ENCODE measurements at places on chromosomes 2 and 18.

DNA sequence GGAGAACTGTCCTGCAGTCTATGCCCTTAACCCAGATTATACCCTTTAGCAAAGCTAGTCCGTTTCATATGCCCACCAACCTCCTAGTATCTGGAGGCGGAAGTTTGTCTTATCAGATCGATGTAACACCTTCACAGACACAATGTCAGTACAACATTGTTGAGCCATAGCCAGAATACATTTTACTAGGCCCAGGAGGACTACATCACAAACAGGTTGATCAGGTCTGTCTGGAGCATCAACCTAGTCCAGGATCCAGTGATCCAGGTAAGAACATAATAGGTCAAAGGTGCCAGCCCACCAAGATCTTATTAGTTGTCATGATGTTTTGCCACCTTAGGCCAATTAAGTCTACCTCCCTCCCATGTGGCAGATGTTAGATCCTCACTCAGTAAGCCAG, 2.0 kb upstream of the TPRKB start:
- no peak for DNase-seq

- no peak for DNase-seq
These were observed 19.3 kb upstream of the CPS1 start for GRCh38 chr2:210536973-210537650.

GRCh38 chr18:79007440-79007839, 27.8 kb downstream of the SALL3 start:
- DNase-seq: no peak

GRCh38 chr2:99404797-99405669, 67.8 kb downstream of the EIF5B start:
- DNase-seq: no peak

DNA sequence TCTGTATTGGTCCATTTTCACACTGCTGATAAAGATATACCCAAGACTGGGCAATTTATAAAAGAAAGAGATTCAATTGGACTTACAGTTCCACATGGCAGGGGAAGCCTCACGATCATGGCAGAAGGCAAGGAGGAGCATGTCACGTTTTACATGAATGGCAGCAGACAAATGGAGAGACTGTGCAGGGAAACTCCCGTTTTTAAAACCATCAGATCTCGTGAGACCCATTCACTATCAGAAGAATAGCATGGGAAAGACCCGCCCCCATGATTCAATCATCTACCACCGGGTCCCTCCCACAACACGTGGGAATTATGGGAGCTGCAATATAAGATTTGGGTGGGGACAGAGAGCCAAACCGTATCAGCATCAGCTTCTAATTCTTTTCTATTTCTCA, 217.0 kb downstream of the ANAPC1 start:
- no peak for DNase-seq

- DNase-seq: no peak
These were observed 118.7 kb upstream of the NRP2 start for GRCh38 chr2:205563646-205564045.

- DNase-seq: no peak
These were observed 52.3 kb upstream of the ITGB6 start for GRCh38 chr2:160252278-160252887.

- no peak for DNase-seq
These were observed 211.8 kb downstream of the NEDD4L start for GRCh38 chr18:58255701-58256311.

- no peak for DNase-seq
These were observed 17.3 kb downstream of the BCL2 start for GRCh38 chr18:63302220-63302619.

GRCh38 chr2:61356261-61356957, 114.5 kb downstream of the USP34 start:
- DNase-seq: no peak

DNA sequence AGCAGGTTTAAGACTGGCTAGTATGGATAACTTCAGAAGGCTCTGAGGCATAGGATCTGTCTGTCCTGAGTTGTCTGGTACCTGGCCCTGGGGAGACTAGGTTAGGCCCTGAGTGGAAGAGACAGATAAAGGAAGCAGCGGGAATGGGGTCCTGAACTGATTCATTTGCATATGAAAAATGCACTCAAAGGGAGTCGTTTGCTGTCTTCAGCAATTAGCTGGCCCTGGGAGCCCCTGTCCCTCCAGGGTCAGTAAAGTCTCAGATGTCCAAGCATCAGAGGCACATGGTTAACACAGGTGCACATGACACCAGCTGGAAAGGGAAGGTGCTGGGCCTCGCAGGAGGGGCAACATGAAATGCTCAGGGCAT, 172.4 kb downstream of the ACOXL start:
- no peak for DNase-seq

DNA sequence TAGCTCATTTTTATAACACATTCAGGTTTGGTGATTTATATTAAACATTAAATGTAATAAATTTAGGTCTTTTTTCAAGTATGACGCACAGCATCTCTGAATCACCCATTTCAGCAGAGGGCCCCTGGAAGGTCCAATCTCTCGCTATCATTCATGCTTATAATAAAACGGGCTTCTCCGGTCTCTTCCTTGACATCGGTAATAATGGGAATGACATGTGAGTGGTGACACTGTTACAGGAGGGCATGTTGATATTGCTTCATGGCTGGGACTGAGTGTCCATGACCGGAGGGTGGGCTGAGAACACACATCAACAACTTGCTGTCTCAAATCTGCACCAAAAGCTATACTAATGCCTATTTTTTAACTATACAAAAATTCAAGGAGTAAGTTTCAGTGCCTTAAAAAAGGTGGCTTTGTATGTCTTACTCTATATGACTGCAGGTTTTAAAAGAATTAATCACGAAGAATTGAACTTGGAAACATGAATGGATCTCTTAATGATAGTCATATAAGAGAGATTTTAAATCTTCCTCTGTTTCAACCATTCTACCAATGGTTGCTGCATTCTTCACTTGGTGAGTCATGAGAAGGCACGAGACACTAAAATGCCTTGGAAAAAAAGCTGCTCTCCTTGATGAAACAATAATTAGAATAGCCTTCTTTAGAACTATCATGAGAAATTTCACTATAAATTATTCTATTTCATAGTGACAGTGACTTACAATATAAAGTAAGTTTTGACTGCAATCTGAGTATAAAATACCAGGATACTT, 101.9 kb upstream of the NRP2 start:
- DNase-seq: no peak

DNA sequence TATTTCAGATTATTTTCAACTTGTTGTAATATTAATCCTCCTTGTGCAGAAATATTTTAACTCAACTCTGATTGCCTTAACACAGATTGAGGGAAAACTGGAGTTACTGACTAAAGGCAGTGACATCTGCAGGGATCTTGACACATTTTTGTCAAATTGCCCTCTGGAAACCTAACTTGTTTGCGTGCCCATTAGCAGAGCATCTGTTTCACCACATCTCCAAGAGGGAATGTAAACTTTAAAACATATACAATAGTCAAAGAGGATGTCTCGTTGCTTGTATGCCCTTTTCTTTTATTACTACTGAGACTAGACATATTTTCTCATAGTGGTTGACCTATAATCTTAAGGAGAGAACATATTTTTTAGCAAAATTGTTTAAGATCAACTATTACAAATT, 14.2 kb downstream of the INPP1 start:
- no peak for DNase-seq
